ENCODE measurements at places on chromosomes 2 and 18.

DNA sequence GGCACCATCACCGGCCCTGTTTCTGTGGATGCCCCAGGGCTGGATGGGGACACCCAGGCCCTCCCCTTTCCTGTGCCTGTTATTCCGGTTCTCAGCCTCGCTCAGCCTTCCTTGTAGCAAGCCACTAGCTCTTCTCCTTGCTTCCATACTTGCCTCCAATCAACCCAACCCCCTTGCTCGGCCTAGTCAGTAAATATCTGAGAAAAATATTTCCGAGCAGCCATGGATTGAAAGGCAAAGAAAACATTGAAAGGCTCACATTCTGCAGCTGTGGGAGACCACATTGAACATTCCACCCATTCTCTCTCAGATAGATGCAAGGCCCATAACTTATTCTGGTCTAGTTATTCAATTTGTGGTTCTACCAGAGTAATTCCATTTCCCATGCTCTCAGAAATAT is 114.9 kb downstream of the SPP2 start:
- no peaks in the 10 kb centered on the region for H3K27me3 ChIP-seq
- no peak overlapping the region for H3K4me3 ChIP-seq
- H3K27ac ChIP-seq: peak overlapping the region; percentile 80
- H3K4me1 ChIP-seq: peaks cover 68% of the 10 kb centered on the region
- DNase-seq: no peak

GRCh38 chr2:138373993-138374408 is 127.6 kb upstream of the SPOPL start:
- no peak overlapping the region for H3K4me3 ChIP-seq
- H3K4me1 ChIP-seq: peaks cover 3% of the 10 kb centered on the region
- no peak overlapping the region for H3K27ac ChIP-seq
- no peak for DNase-seq
- no peaks in the 10 kb centered on the region for H3K36me3 ChIP-seq
- no peaks in the 10 kb centered on the region for H3K27me3 ChIP-seq

- no peak for DNase-seq
- H3K27me3 ChIP-seq: peaks cover under 1% of the 10 kb centered on the region
- no peak overlapping the region for H3K27ac ChIP-seq
These were observed 10.3 kb downstream of the SCN1A start for GRCh38 chr2:166117491-166117890.

- H3K27me3 ChIP-seq: no peaks in the 10 kb centered on the region
- H3K27ac ChIP-seq: peak overlapping the region; percentile 78
- peaks cover 11% of the 10 kb centered on the region for H3K36me3 ChIP-seq
- H3K4me3 ChIP-seq: no peak overlapping the region
- DNase-seq: no peak
- peaks cover 11% of the 10 kb centered on the region for H3K4me1 ChIP-seq
These were observed 89.9 kb downstream of the MIB1 start for GRCh38 chr18:21830532-21830931.

GRCh38 chr2:168246072-168246482 is 1.3 kb downstream of the STK39 start:
- peak overlapping the region; percentile 93 for H3K27ac ChIP-seq
- peak overlapping the region; percentile 88 for H3K4me3 ChIP-seq
- no peak for DNase-seq
- no peaks in the 10 kb centered on the region for H3K27me3 ChIP-seq

DNA sequence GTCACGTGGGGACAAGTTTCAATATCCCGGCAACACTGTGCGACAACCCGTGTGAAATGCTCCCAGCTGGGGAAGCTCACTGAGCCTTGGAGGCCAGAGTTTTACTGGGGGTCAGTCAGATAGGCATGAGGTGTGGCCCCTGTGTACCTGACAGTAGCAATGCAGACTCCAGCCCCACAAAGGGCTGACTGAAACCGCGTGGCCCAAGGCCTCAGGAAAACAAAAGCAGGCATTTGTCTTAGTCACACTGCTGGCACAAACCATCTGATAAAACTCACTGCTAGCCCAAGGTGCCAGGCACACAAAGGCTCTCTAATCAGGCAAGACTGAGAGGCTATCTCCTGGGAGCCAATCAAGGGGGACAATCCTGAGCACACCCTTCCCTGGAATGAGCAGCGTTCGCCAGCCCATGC is 786.6 kb upstream of the RAB6C start:
- H3K27ac ChIP-seq: peak overlapping the region; percentile 31
- H3K36me3 ChIP-seq: no peaks in the 10 kb centered on the region
- peaks cover 49% of the 10 kb centered on the region for H3K4me1 ChIP-seq
- H3K4me3 ChIP-seq: no peak overlapping the region
- H3K27me3 ChIP-seq: no peaks in the 10 kb centered on the region
- DNase-seq: no peak

GRCh38 chr2:139160836-139161235 is 380.6 kb upstream of the NXPH2 start:
- no peak for DNase-seq
- H3K27me3 ChIP-seq: no peaks in the 10 kb centered on the region
- no peaks in the 10 kb centered on the region for H3K36me3 ChIP-seq
- no peak overlapping the region for H3K4me3 ChIP-seq

DNA sequence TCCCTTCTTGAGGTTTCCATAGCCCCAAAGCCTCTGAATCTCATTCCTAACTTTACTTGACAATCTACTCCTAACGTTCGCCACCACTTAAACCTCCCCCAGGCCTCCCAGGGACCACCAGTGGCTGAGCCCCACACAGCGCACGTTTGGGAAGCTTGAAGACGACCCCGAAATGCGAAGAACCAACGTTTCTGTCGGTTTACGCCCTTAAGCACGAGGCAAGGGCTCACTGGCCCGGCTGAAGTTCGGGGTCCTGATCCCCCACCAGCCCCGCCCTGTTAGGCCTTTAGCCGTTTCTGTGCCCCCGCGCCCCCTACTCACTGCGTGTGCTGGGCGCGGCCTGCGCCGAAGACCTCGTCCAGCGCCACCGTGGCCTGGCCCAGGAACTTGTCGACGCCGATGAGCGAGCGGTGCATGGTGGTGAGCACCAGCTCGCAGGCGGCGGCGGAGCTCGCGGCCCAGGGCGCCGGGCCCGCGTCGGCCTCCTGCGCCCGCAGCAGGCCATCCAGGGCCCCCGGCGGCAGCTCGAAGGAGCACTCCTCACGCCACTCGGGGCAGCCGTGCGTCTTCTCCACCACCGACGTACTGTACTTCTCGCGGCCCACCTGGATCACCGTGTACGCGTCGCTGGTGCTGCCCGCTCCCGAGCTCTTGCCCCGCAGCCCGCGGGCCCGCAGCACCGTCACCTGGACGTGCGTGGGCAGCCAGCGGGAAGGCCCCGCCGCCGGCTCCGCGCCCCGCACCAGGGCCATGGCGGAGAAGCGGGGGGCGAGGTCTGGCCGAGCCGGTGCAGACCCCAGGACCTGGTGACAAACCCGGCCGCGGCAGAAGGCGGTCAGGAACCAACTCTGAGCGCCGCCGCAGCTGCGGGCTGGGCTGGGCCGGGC is 479 bp downstream of the RAB11FIP5 start:
- H3K36me3 ChIP-seq: no peaks in the 10 kb centered on the region
- H3K4me3 ChIP-seq: peak overlapping the region; percentile 79
- peaks cover 9% of the 10 kb centered on the region for H3K27me3 ChIP-seq
- H3K4me1 ChIP-seq: peaks cover 20% of the 10 kb centered on the region
- peak overlapping the region; percentile 83 for H3K27ac ChIP-seq

DNA sequence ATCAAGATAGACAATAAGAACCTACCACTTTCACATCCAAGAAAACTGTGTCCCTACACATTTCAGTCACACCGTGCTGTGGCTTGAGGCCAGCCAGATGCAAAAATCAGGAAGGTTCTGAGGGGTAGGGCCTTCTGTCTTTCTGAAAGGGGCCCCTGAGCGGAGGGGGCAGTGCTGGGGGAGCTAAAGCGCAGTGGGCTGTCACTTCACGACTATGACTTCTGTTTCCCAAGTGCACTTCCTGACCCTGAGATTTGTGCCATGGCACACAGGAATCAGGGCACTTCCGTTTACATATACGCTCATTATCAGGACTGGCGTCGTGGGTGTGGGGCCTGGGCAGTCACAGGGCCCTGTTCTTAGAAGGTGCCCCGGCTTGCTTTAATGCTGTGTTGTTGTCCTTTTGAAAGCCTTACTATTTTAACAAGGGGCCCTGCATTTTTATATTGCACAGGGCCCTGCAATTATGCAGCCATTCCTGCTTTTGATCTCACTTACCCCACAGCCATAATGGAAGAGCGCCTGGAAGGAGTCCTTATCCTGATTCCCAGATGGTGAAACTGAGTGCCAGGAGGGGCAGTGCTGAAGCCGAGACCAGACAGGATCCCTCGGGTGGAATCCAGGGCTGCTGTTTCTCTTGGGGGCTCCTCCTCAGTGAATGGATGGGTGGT is 620 bp downstream of the NGEF start:
- no peak overlapping the region for H3K4me3 ChIP-seq
- no peaks in the 10 kb centered on the region for H3K27me3 ChIP-seq
- no peaks in the 10 kb centered on the region for H3K36me3 ChIP-seq
- peaks cover 9% of the 10 kb centered on the region for H3K4me1 ChIP-seq
- no peak for DNase-seq
- no peak overlapping the region for H3K27ac ChIP-seq

- H3K27me3 ChIP-seq: no peaks in the 10 kb centered on the region
- H3K4me1 ChIP-seq: peaks cover 21% of the 10 kb centered on the region
- H3K4me3 ChIP-seq: no peak overlapping the region
- peak overlapping the region; percentile 60 for H3K27ac ChIP-seq
These were observed 60.2 kb upstream of the TXNDC2 start for GRCh38 chr18:9825571-9826073.

GRCh38 chr2:70964596-70965386 is 13.6 kb upstream of the ANKRD53 start:
- peak overlapping the region; percentile 54 for H3K4me3 ChIP-seq
- DNase-seq: no peak
- H3K4me1 ChIP-seq: peaks cover 5% of the 10 kb centered on the region

- H3K4me1 ChIP-seq: peaks cover 2% of the 10 kb centered on the region
- no peaks in the 10 kb centered on the region for H3K36me3 ChIP-seq
- peaks cover 15% of the 10 kb centered on the region for H3K27me3 ChIP-seq
- H3K27ac ChIP-seq: no peak overlapping the region
These were observed 3.7 kb upstream of the UGT1A6 start for GRCh38 chr2:233689031-233689430.

DNA sequence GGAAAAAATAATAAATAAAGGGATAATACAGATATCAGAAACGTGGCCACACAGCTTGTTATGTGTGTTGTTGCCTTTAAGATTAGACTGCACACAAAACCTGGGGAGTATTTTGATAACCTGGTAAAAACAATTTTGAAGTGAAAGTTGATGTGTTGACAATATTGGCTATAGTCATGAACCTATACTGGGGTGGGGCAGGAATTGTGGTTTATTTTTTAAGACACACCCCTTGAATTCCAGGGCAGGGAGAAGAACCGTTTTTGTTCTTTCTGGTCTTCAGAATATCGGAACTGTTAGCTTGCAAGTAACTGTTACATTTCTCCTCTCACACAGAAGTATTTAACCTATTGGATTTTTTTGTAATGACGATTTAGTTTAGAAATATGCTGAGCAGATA is 80.4 kb downstream of the LIMS1 start:
- H3K36me3 ChIP-seq: no peaks in the 10 kb centered on the region
- DNase-seq: no peak
- peaks cover 64% of the 10 kb centered on the region for H3K4me1 ChIP-seq
- no peaks in the 10 kb centered on the region for H3K27me3 ChIP-seq
- no peak overlapping the region for H3K4me3 ChIP-seq

DNA sequence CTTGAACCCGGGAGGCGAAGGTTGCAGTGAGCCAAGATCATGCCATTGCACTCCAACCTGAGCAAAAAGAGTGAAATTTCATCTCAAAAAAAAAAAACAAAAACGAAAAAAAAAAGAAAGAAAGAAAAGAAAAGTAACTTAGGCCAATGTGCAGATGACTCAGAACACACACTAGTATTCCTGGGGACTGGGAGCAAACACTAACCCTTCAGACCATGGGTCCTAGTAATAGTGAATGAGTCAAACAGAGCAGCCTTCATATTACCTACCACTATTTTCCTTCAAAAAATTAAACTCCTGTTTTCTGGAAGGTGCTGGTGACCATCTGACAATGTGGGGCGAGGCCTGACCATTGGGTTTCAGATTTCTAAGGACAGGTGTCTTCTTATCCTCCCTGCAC is 253.4 kb downstream of the PIEZO2 start:
- peaks cover 1% of the 10 kb centered on the region for H3K27me3 ChIP-seq
- no peak overlapping the region for H3K4me3 ChIP-seq
- peaks cover 20% of the 10 kb centered on the region for H3K4me1 ChIP-seq
- H3K36me3 ChIP-seq: peaks cover 2% of the 10 kb centered on the region

DNA sequence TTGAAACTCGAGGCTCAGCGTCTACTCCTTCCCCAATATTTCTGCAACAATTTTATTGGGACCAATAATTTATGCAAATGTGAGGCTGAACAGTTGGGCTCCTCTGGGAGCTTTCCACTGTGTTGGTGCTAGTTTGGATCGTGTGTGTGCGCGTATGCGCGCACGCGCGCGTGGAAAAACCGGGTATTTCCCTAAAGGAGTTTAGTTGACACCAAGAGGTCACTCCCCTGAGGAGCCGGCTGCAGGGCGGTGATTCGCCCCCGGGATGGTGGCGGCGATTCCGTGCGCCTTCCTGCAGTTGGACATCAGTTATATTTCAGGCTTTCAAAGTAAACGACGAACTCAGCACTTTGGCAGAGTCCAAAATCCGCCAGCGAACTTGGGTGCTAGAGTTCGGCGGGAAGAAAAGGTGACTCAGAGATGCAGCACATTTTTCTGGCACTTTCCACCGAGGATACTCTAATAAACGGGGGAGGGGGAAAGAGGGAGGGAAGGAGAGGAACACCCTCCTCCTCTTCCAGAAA is 186.5 kb upstream of the FANCL start:
- no peaks in the 10 kb centered on the region for H3K27me3 ChIP-seq
- H3K27ac ChIP-seq: peak overlapping the region; percentile 93
- peaks cover 21% of the 10 kb centered on the region for H3K4me1 ChIP-seq
- H3K4me3 ChIP-seq: peak overlapping the region; percentile 90
- peak; percentile 65 for DNase-seq
- H3K36me3 ChIP-seq: no peaks in the 10 kb centered on the region
